ENCODE measurements at places on chromosomes 12 and 14.

GRCh38 chr14:101727611-101728366, 33.7 kb upstream of the PPP2R5C start:
- DNase-seq: no peak

DNA sequence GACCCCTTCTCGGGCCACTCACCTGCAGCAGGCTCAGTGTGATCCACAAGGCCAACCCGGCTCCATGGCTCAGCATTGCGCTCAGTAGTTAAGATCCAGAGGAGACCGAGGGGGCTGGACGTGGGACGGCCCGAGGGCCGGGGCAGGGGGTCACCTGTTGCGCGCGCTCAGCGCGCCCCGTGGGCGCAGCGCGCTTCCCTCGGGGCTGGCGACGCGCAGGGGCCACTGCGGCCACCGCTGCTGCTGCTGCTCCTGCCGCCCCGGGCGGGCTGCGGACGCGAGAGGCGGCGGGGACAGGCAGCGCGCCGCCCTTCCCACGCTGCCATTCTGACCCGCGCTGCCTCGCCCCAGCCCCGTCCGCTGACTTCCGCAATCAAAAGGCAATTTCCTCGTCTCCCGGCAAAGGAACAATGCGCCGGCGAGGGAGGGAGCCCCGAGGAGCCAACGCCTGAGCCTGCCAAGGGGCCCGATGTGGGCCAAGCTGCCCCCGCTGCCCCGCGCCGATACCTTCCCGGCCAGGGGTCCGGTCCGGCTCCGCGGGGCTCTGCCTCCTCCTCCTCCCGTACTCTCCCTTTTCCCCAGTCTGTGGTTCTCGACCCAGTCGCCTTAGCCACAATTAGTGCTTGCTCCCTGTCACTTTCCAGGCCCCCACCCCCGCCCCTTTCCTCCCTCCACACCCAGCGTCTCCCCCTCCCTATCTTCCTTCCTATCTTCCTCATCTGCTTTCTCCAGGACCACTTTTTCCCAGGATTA, 27.3 kb downstream of the PTPRB start:
- no peak for DNase-seq

DNA sequence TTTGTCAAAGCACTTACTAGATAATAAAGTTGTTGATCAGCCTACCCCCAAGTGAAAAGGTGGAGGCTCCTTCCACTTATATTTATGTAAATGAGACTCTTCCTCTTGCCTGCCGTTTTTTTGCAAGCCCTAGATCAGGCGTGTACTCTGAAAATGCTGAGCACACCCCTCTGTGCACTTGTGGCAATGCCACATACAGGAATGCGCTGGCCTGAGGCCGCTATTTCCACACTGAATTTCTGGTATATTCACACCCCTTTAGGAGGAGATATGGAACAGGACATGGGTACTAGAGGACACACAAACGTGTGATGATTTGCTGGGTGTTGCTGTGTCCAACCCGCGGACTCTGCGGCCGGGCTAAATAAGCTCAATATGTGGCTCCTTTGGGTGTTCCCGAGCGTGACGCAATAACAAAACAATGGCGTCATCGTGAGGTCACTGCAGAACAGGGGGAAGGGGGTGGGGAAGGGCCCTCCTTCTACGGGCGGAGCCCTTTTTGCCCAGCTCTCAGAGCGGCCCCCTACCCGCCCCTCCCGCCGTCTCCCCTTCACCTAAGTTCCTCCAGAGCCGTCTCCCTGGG, 554 bp upstream of the TSPAN31 start:
- DNase-seq: no peak

DNA sequence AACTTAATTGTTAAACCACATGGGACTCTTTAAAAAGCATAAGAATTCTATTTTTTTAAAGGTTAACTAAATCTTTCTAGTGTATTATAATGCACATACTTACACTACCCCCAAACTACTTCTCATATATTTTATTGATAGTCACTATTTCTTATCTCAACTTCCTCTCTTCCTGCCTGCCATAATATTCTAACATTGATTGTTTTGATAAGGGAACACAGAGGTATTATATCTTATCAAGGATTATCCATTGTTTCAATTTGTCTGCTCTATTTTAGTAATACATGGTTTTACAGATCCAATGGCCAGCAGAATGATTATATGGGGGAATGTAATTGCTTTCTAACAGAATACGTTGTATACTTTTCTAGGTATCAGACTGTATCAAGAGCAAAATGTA, 98.9 kb downstream of the EPS8 start:
- DNase-seq: no peak

GRCh38 chr14:58488550-58488949, 61.0 kb downstream of the KIAA0586 start:
- no peak for DNase-seq

DNA sequence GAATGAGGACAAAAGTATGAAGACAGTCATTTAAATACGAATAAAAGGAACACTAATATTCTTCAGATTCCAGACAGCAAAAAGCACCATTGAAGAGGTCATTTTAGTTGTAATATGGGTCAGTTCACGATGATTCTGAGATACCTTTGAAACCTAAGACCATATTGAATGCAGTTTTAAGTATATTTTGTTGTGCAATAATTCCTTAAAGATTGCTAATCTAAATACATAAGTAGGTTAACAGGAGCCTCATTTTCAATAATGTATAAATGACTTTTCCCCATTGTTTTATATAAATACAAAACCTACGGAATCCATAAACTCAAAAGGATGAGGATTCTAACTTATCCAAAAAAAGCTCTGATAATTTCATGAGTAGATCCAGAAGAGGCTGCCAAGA, 5.8 kb downstream of the GNS start:
- no peak for DNase-seq

DNA sequence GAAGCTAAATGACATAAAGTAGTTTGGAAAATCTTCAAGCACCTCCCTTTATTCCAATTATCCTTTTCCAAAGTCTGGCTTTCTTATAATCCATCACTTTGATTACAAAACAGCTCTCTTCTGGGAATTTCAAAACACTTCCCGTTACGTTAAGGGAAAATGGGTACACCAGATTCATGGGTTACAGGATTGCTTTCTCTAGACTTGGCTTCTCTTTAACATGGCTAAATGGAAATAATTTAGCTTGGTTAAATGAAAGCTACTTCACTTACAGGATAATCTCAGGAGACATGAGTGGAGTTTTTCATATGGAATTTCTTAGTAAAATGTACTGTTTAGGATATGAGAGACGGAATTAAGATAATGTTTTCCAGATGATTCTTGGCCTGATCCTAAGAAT, 14.7 kb downstream of the GSTZ1 start:
- no peak for DNase-seq

DNA sequence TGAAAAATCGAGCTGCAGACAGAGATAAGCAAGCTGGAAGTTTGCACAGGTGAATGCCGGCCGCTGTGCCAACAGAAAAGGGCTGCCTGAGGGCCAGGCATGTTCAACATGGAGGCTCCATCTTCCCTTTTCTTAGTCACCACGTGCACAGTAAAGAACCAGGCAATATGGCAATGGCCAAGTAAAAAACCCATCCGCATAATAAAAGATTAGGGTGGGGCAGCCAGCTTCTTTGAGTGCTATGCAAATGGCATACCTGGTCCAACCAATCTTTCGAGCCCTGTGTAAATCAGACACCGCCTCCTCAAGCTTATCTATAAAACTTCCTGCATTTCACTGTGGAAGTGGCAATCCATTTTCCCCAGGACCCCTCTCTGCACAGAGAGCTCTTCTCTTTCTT, 16.7 kb downstream of the PNP start:
- no peak for DNase-seq

DNA sequence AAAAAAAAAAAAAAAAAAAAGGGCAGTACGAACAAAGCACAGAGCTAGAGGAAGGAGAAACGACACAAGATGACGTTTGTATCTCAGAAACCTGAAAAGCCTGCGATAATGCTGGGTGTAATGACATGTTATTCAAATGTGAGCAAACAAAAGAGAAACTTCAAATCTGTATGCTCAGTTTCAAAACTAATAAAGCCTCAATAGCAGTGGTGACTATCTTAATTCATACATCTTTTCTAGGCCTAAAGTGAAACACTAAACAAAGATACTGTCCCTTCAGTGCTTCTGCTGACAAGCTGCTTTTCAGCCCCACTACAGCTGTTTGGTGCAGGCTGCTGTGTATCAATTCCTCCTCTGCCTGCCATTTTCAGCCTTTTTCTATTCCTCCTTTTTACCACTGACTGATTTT, 15.8 kb downstream of the ITPR2 start:
- no peak for DNase-seq

DNA sequence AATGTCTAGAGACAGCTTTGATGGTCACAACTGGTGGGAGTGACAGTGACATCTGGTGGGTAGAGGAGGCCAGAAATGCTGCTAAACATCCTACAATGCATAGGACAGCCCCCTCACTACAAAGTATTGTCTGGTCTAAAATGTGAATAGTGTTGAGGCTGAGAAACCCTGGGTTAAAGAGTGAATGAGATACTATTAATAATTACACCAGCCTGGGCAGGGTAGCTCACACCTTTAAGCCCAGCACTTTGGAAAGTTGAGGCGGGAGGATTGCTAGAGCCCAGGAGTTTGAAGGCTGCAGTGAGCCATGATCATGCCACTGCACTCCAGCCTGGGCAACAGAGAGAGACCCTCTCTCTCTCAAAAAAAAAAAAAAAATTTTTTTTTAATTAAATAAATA, 11.1 kb downstream of the SVOP start:
- DNase-seq: no peak

DNA sequence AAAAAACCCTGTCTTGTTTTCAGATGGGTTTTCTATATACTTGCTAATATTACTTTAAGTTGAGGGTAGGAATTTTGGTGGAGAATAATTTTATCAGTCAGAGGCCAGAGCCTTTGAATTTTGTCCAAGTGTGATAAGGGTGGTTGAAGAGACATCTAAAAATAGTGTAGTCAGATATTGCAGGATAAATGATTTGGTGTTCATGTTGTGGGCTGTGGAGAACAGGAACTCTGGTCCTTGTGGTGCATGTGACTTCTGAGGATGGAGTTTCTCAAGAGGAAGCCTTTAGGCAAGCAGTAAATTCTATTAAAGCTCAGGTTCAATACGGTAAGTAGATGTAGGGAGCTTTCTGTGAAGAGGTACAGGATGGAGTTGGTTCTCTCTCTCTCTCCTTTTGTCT, 2.8 kb downstream of the ADAM21 start:
- DNase-seq: no peak

DNA sequence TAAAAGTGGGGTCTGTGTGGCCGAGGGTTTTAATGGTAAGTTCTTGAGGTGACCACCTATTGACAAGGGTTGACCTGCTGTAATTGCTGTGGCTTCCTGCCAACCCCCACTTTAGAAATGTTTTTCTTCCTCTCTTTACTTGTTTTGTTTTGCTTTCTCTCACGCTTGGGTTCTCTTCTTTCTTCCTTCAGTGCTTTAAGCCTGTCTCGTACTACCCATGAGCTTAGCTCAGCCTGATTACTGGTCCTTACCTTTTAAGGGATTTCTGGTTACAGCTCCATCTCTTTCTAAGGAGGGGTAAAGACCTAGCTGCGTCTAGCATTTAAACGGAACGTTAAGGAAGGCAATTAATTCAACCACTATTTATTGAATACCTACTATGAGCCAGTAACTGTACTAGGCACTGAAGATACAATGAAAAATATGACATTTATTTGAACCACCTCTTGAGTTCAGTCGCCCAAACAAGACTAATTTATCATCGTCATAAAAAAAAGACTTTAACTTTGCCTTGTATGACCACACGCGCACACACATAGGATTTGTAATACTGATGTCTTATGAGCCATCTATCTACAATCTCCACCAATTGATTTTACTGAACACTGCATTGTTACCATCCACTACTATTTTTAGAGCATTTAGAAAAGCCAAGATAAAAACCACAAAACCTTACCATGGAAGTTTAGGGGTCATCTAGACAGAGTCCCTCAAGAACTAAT, 888 bp upstream of the PPP1R12A start:
- no peak for DNase-seq

DNA sequence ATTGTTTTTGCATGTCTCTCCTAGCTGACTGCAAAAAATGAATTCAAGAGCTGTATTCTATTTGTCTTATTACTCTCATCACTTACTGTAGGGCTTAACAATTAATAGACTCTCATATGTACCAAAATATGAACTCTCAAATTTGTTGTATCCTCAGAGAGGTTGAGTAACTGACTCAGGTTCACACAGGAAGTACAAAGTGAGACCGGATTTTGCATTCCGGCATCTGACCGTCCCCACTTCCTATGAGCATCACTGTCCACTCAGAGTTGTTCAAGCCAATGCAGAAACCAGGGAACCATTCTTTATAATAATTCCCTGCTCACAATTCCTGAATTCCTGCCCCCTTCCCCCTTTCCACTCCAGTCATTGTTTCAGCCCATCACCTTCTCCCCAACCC, 113.3 kb upstream of the AMIGO2 start:
- DNase-seq: no peak

GRCh38 chr14:72679536-72680151, 214.3 kb downstream of the DPF3 start:
- no peak for DNase-seq

All from hypothalamus (tissue), 51 donors.